ENCODE measurements at places on chromosomes 5 and 9. TPM values are rescaled to one million over a fixed set of nuclear protein-coding genes. Genes with fewer than 3 reads are reported as not detected.
A peak's percentile ranks its signal among the peaks of the same experiment; 100 is the strongest.

DNA sequence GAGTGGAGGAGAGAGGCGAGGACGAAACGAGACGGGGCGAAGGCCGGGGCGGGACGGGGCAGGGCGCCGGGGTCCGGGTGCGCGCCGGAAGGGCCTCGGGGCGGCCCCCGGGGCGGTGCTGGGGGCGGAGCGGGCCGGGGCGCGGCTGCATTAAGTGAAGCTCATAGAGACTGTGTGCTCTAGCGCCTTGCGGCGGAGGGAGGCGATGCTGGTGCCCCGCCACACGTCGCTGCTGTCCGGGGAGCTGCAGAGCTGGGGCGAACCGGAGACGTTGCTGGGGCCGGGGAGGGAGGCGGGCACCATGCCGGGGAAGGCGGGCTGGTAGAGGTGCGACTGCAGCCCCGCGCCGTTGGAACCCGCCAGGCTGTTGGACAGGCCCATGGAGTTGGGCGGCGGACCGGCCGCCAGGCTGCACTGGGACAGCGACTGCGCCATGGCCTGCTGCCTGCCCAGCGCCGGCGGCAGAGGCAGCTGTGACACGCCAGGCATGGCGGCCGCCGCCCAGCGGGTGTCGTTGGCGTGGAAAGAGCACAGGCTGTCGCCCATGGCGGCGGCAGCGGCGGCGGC lies 8.3 kb downstream of the OTP start:
- peak overlapping the region; percentile 17 for H3K4me3 ChIP-seq
- no peak overlapping the region for H3K27ac ChIP-seq
- peaks cover 16% of the 10 kb centered on the region for H3K4me1 ChIP-seq
- DNase-seq: no peak
- peaks cover 49% of the 10 kb centered on the region for H3K27me3 ChIP-seq

GRCh38 chr5:59919484-59919883 lies 26.0 kb upstream of the PDE4D start:
- H3K36me3 ChIP-seq: no peaks in the 10 kb centered on the region
- no peaks in the 10 kb centered on the region for H3K27me3 ChIP-seq
- no peak overlapping the region for H3K27ac ChIP-seq
- no peak overlapping the region for H3K4me3 ChIP-seq
- DNase-seq: no peak
- H3K4me1 ChIP-seq: no peaks in the 10 kb centered on the region

- H3K27ac ChIP-seq: no peak overlapping the region
- H3K4me3 ChIP-seq: no peak overlapping the region
- no peaks in the 10 kb centered on the region for H3K36me3 ChIP-seq
- DNase-seq: no peak
- peaks cover 2% of the 10 kb centered on the region for H3K27me3 ChIP-seq
These were observed 264.8 kb downstream of the DOCK8 start for GRCh38 chr9:479304-479970.

Gene SAXO1
- total RNA-seq: 0.05 TPM

GRCh38 chr5:66224274-66224673 lies 80.2 kb downstream of the SREK1 start:
- no peaks in the 10 kb centered on the region for H3K36me3 ChIP-seq
- no peak overlapping the region for H3K4me3 ChIP-seq
- H3K4me1 ChIP-seq: no peaks in the 10 kb centered on the region
- no peak for DNase-seq
- H3K27me3 ChIP-seq: no peaks in the 10 kb centered on the region
- no peak overlapping the region for H3K27ac ChIP-seq

GRCh38 chr5:157613385-157614245 lies 38.0 kb upstream of the ADAM19 start:
- no peaks in the 10 kb centered on the region for H3K4me1 ChIP-seq
- DNase-seq: no peak
- H3K4me3 ChIP-seq: no peak overlapping the region
- H3K27me3 ChIP-seq: no peaks in the 10 kb centered on the region
- no peak overlapping the region for H3K27ac ChIP-seq

DNA sequence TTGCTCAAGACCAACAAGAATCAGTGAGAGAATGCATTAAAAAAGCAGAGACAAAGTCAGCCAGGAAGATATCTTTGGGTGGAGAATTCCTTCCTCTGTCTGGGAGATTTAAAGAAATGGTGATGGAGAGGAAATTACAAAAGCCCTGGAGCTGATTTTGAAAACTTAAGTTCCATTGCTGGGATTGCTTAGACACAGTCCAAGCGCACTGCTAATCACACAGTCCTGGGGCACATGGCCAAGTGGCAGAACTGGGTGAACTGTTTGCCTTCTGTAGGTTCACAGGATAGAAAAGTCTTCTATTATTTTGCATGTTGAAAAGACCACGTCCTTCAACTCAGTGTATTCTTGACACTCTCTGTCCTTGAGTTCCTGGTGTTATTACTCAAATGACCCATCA lies 284.9 kb upstream of the FBXL7 start:
- no peak overlapping the region for H3K4me3 ChIP-seq
- no peaks in the 10 kb centered on the region for H3K27me3 ChIP-seq
- H3K36me3 ChIP-seq: no peaks in the 10 kb centered on the region
- DNase-seq: no peak

Gene REEP2
- total RNA-seq: 0.08 TPM

DNA sequence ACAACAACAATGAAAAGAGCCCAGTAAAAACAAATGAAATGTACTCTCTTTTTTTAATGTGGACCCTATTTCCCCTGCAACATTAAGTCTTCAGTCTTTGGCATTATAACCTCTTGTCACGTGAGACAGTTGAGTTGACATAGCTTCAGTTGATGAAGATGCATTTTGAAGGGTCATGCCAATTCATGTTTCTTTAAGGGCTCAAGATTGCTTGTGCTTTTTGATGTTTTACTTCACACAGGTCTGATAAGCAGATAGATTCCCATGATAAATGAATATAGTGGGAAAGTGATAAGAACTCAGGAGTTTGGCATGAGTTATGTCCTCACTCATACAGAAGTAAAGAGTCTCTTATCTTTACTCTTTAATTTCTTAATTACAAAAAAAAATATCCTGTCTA lies 229.4 kb downstream of the SNCAIP start:
- no peaks in the 10 kb centered on the region for H3K4me1 ChIP-seq
- no peak for DNase-seq
- H3K27me3 ChIP-seq: no peaks in the 10 kb centered on the region
- H3K4me3 ChIP-seq: no peak overlapping the region
